ENCODE measurements at places on chromosomes 4 and X.
A peak's percentile ranks its signal among the peaks of the same experiment; 100 is the strongest.

DNA sequence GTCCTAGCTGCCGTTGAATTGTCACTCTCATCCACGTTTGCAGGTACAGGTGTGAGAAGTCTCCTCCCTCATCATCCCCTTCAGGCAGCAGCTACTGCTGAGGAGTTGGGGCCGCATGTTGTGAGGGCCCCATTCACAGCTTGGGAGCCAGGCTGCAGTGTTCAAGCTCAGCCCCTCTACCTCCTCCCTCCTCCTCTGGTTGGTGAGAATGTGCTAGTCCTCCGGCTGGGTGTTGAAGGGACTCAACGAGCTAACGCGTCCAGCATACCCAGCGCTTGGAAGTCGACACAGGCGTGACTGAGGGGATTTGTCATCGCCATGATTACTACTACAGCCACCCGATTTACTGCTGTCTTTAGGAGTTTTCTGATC, 82.0 kb upstream of the PSAPL1 start:
- DNase-seq = peak; percentile 89

DNA sequence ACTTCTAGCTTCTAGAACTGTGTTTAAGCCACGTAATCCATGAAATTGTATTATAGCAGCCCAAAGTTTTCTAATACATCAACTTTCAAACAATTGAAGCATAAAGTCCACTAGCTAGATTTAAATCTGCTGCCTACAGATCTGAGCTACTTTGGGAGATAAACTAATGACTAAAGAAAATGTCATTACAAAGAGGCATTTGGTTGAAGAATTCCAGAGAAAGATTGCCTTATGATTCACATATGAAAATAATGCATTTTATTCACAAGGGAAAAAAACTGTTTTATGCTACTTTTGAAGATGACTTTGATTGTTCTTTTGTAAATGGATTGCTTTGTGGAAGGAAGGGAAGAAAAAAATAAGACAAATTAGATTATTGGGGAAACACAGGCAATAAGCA, 124.1 kb upstream of the SLIT2 start:
- DNase-seq = no peak

DNA sequence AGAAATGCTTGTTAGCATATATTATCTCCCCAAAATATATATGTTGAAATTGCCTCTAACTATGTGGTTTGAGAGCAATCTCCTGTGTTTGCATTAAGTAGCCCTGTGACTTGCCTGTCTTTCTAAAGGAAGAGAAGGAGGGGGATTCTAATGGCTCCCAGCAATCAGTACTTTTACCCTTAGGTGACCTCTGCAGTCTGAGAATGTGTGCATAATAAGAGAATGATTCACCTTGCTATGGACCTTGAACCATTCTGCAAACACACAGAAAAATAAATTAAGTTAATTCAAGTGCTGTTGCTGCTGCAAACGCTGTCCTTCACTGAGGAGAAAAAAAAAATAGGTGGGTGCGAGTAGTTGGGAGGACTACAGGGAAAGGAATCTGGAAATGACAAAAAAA, 322.2 kb downstream of the IQCM start:
- no peak for DNase-seq

GRCh38 chrX:153723351-153724251, 586 bp downstream of the BCAP31 start:
- peak; percentile 56 for DNase-seq

DNA sequence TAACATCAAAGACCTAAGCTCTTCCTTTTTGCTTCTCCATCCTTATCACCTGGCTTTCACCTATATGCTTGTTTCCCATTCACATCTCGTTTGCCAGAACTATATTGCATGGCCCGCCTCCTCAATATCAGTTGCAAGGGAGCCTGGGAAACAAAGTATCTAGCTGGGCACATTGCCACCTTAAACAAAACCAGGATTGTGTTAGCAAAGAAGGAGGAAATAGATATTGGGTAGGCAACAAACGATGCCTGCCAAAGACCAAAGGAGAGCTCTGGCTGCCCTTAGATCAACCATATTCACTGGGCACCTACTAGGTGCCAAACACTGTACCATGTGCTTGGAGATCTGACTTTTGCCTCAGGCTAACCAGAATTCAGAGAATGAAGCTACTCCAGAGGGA, 107.5 kb downstream of the GRIA3 start:
- no peak for DNase-seq

GRCh38 chr4:127355743-127356142, 277.0 kb upstream of the INTU start:
- DNase-seq = no peak

DNA sequence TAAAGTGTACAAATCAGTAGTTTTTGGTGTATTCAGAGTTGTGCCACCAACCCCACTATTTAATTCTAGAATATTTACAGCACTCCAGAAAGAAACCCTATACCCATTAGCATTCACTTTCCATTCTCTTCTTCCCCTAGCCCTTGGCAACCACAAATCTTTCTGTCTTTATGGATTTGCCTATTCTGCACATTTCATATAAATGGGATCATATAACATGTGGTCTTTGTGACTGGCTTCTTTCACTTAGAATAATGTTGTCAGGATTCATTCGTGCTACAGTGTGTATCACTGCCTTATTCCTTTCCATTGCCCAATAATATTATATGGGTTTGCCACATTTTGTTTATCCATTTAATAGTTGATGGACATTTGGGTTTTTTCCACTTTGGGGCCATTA, 32.2 kb downstream of the SGMS2 start:
- DNase-seq = no peak

Data from cardiac muscle cell (in vitro differentiated cells and primary cell).